ENCODE measurements at places on chromosomes 12 and 14.

DNA sequence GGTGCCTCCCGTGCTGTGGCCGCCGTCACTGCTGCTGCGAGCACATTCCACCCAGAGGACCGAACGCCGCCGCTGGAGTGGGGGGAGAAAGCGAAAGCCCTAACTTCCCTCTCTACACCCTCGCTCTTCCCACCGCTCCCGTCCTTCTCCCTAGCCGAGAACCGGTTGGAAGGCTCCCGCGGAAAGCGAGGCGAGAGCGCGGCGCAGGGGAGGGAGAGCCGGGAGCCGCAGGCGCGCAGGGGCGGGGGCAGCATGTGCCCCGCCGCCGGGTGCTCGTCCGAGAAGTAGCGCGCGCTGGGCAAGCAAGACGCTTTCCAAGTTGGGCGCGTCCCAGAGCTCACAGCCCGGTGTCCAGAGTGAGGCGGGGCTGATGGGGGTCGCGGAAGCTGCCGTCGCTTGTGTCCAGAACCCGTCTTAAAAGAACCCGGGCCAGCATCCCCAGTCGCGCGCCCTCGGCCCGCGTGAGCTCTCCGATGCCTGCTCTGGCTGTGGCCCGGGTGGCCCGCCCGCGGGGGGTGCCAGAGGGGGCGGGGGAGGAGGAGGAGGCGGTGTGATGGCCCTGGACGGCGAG is at the start of gene TRHDE:
Gene TRHDE, plus strand, starts transcription at position 280 of the 571 bp plus-strand sequence. Its CDS starts 274 bp downstream, at position 554.
- DNase-seq: peak; percentile 66

- no peak for DNase-seq
Measured at GRCh38 chr14:68124050-68124449, 304.5 kb downstream of the RAD51B start.

DNA sequence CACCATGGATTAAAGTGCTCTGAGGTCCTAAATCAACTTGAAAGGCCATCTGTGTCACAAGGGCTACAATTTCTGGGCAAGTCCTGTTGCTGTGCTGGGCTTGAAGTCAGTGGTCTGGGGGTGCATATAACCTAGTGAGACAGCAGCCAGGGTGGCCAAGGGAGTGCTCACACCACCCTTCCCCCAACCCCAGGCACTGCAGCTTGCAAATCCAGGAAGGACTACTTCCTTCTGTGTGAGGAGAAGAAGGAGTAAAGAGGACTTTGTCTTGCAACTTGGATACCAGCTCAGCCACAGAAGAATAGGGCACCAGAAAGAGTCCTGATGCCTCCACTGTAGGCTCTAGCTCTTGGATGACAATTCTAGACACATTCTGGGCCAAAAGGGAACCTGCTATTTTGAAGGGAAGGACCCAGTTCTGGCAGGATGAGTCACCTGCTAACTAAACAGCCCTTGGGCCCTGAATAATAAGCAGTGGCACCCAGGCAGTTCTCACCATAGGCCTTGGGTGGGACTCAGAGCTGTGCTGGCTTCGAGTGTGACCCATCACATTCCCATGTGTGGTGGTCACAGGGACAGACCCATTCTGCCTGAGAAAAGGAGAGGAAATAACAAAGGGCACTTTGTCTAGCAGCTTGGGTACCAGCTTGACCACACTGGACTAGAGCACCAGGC is 32.6 kb upstream of the DHRS7 start:
- no peak for DNase-seq

DNA sequence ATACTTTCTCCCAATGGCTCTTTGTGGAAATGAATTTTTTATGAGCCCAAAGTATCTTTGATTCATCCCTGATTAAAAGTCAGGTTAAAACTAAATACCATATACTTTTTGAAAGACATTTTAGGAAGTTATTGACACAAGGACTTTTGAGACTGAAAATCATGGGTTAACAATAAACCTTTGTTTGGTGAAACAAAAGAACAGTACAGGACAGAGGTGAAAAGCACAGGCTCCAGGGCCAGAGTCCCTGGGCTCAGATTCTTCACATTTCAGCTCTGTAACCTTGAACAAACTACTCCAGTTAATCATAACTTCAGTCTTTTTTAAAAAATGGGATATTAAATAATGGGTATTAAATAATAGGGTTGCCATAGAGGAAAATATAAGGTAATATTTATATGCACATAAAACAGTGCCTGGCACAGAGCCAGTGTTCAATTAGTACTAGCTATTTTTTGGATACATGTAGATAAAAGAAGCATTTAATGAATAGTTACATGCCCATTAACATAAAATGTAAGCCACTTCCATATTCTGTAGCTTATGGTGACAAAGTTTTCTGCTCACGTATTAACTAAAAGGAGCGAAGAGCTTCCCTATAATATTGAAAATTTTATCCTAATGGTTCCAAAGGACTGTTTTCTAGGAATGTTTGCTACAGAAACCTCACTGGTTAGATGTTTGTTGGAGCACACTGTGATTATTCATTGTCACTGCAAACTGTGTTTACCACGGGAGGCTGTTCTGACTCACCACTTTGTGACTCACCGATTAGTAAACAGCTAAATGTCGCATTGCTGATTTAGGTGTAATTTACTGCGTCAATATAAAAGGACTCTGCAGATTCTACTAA is 255.4 kb downstream of the DAD1 start:
- DNase-seq: no peak

DNA sequence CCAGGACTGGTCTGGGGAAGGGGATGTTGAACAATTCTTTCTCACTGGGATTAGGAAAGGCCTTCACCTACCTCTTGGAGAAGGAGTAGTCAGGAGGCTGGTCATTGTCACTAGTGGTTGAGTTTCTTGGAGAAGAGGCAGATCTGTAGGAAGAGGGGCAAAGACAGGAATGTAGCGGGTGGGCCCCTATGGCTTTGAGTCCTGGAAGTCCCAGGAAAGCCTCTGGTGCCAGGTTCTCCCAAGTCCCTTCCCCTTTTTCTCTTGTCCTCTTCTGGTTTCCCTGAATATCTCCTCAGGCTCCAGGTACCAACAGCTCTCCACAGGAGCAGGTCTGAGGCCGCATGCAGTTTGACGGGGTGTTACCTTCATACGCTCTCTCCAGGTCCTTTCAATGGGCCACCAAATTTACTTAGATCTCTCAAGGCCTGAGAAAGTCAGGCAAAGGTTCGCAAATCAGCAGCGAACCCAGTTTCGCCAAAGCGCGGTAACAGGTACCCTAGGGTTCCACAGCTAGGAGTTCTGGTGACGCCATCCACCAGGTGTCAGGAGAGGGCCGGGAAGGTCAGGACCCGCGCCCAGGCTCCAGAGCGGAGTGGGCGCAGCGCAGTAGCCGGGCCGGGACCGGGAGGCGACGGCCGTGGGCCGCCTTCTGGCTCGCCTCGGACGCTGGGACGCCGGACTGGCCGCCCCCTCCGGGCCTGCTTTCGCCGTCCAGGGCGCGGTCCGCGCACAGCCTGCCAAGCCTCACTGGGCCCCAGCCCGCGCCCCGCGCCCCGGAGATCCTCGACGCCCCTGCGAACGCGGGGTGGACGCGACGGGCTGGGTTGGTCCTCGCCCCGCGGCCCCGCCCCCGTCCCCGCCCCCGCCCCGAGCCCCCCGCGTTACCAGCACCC is 795 bp downstream of the SMAGP start:
- peak; percentile 33 for DNase-seq

DNA sequence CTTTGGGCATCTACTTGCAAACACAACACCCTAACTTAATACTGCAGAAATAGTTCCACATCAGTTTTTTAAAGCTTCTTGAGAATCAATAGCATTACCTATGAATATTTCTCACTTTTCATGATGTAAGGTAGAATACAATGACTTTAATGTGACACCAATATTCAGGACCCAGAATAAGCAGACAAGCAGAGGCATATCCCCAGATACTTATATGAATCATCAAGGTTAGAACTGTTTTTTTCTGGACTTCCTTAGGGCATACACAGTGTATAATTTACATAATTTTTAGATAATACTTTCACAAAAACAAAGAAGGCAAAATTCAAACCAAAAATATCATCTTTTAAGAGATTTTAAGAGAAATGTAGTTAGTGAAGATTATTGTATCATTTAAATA is 885.8 kb downstream of the FSCB start:
- no peak for DNase-seq

DNA sequence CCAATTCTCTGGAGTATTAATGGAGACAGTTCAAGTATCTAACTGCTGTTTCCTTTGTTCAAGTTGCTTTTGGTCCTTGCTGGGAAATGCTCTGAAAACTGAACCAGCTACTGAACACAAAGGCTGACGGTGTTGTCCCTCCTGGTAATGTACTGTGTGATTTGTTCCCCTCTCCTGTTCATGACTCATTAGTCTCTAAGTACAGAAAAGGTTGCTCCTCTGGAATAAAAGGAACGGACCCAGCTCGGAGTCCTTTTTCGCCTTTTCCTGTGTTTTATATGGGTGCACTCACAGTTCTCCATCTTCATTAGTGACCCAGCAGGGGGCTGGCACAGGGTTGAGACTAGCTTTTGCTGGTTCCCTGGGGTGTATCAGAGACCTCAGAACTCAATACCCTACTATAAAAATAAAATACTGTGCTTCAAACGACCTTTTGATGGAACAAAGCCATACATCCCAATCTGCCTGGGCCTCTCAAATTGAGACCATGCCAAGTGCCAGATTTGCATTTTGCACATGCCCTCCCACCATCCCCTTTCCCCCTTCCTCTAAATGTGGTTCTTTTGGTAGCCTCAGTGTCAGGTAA is 269.7 kb downstream of the RAD51B start:
- DNase-seq: no peak

GRCh38 chr12:71942703-71943102 is 4.1 kb downstream of the TPH2 start:
- no peak for DNase-seq

GRCh38 chr12:94873734-94874517 is 129.6 kb downstream of the NDUFA12 start:
- DNase-seq: no peak

- no peak for DNase-seq
Measured at GRCh38 chr14:84959851-84960520, 570.0 kb upstream of the FLRT2 start.

GRCh38 chr12:24025153-24025798 is 75.8 kb upstream of the SOX5 start:
- no peak for DNase-seq

- no peak for DNase-seq
Measured at GRCh38 chr14:23326491-23327332, 5.5 kb downstream of the PABPN1 start.

- DNase-seq: no peak
Measured at GRCh38 chr14:71004481-71004880, 97.2 kb downstream of the PCNX1 start.

- peak; percentile 38 for DNase-seq
Measured at GRCh38 chr12:46459111-46459510, 86.5 kb upstream of the SLC38A2 start.

DNA sequence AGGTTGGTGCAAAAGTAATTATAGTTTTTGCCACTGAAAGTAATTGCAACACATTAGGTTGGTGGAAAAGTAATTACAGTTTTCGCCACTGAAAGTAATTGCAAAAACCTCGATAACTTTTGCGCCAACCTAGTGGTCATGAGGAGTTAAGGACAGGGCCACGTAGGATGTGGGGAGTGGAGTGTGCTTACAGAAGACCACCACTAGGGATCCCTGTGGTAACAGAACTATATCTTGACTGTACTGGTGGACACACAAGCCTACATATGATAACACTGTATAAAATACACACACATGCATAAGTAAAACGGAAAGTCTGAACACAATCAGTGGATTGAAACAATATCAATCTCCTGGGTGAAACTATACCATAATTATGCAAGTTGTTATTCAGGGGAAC is 187.4 kb upstream of the ABCD2 start:
- DNase-seq: peak; percentile 1

GRCh38 chr12:56634837-56635791 is 5.0 kb upstream of the BAZ2A start:
- peak; percentile 92 for DNase-seq

DNA sequence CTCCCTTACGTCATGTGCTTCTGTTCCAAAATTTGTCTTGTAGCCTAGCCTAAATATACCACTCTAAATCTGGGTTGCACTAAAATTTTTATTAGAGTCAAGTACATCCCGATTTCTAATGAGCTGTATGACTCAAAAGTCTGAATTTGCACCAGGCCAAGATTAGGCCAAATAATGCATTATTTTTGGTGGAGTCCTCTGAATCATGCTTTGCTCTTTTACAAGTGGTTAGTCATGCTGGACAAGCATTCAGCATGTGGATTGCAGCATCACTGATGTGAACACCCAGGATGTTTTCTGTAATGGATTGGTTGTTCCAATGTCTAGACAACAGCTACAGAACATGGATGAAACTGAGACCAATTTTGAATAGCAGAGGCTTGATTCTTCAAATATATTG is 23.7 kb downstream of the HEBP1 start:
- DNase-seq: peak; percentile 66

GRCh38 chr14:91835920-91836843 is 31.2 kb downstream of the TC2N start:
- DNase-seq: no peak

DNA sequence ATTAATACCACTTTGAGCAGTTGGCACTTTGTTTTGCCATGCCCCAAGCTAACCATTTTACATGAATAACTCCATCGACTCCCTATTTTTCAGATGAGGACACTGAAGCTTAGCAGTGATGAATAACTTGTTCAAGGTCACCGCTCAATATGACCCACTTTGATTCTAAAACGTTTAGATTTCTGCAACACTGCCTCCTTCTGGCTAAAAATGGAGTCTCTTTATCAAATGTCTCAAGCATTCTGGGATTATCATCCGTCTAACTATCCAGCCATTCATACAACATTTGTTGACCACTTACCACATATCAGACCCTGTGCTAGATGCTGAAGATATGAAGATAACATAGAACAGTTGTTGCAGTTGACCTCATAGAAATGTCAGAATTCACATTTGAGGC is 298.0 kb downstream of the PPFIA2 start:
- DNase-seq: no peak

DNA sequence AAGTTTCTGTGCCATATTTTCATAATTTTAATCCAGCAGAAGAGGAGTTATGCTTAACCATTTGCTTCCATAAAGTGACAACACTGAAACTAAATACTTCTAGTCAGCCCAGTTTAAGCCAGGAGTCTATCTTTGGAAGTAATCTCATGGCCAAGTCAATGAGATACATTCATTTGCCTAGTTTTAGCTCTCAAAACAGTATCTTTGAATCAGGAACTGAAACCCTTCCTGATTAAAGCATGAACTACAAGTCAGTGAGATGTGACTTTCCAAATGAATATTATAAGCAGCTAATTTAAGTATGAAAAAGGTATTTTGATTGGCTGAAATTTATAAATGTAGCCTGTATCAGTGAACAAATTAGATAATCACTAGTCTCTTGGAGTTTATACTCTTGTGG is 491.5 kb downstream of the SLC6A15 start:
- DNase-seq: no peak

DNA sequence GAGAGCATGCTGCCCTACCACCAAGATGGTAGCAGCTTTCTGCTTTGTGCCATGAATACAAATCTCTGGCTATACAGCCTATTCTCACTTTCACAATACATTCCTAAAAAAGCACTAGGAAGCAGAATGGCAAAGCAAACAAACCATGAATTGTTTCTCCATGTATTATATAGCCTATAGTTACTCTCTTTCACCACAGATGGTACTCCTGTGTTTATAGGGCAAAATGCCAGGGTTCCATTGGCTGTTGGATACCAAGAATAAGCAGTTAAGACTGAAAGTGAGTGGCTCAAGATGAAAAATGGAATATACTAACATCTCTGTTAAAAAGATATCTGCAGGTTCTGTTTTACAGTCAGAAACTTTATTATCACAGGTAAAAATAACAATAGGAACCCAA is 11.1 kb downstream of the ARF3 start:
- DNase-seq: no peak

Measured in hepatic stellate cell (primary cell).